ENCODE measurements at places on chromosomes 5 and 9. TPM values are rescaled to one million over a fixed set of nuclear protein-coding genes. Genes with fewer than 3 reads are reported as not detected.
A peak's percentile ranks its signal among the peaks of the same experiment; 100 is the strongest.

Gene ZCCHC9
- total RNA-seq, result 17.7 TPM

DNA sequence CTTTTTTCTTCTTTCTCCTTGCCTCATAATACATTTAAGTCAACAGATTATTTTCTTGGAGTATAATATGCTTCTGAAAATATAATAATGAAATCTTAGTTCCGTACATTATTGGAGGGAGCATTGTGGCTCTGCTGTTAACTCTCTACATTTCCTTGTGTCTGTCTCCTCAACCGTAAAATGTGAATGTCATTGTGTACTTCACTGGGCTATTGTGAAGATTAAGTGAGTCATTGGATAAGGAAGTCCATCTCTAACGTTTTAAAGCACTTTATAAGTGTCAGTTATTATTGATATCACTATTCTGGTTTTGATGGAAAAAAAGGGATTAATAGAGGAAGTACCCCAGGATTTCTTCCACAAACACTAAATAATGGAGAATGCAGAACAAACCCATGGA lies 304.5 kb upstream of the RFX3 start:
- ATAC-seq, result no peak

DNA sequence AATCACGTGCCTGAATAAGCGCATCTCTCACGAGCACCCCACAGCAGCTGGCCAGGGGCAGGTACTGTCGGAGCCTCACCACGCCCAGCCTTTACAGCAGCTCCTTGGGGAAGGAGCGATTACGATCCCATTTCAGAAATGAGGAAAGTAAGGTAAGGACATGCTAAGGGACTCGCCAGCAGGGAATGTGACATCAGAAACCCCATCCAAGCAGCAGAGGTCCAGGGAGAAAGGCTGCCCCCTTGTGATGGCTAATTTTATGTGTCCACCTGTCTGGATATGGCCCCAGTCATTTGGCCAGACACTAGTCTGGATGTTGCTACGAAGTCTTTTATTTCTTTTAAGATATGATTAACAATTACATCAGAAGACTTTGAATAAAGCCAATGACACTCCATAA lies 77.3 kb downstream of the UBE2QL1 start:
- ATAC-seq, result peak; percentile 20

GRCh38 chr9:125649315-125649714 lies 57.7 kb downstream of the MAPKAP1 start:
- ATAC-seq, result peak; percentile 74

GRCh38 chr9:100662122-100662521 lies 84.2 kb downstream of the CAVIN4 start:
- peak; percentile 100 for ATAC-seq

DNA sequence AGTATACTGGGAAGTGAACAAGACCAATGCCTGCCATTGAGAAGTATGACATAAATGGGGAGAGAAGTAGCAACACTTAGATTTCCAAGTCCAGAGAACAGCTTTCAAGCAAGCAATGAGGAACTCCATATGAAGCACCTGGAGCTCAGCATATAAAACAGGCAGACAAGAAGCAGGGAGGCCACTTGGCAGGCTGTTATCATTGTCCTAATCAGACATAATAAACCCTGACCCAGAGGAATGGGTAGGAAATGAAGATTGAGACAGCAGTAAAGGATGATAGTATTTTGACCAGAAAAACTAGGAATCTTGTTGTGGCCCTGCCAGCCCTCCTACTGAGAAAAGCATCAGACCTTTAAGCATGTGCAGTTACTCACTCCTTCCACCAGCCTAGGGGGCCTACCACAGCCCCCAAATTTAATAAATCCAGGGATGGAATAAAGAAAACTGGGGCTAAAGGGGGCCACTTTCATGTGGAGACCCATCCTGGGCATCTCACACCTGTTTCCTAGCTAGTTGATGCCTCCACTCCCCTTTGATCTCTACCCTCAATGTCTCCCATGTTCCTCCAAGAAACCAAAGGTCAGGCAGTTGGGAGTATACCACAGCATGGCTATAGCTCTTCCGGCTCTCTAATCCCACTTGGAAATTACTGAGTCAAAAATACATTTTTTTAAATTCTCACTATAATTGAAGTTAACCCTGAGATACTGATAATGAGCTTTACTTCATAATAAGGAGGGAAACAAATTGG lies 135.1 kb downstream of the SIL1 start:
- no peak for ATAC-seq

DNA sequence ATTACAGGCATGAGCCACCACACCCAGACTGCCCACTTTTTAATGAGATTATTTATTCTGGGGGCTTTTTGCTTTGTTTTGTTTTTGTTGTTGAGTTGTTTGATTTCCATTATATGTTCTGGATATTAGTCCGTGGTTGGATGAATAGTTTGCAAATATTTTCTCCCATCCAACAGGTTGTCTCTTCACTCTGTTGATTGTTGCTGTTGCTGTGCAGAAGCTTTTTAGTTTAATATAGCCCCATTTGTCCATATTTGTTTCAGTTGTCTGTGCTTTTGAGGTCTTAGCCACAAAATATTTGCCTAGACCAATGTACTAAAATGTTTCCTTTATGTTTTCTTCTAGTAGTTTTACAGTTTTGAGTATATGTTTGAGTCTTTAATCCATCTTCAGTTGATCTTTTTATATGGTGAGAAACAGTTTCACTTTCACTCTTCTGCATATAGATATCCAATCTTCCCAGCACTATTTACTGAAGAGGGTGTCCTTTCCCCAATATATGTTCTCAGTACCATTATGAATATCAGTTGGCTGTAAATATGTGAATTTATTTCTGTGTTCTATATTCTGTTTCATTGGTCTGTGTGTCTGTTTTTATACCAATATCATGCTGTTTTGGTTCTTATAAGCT lies 30.2 kb upstream of the TBCA start:
- no peak for ATAC-seq

GRCh38 chr5:160743027-160743426 lies 109.0 kb downstream of the ATP10B start:
- ATAC-seq, result peak; percentile 6

DNA sequence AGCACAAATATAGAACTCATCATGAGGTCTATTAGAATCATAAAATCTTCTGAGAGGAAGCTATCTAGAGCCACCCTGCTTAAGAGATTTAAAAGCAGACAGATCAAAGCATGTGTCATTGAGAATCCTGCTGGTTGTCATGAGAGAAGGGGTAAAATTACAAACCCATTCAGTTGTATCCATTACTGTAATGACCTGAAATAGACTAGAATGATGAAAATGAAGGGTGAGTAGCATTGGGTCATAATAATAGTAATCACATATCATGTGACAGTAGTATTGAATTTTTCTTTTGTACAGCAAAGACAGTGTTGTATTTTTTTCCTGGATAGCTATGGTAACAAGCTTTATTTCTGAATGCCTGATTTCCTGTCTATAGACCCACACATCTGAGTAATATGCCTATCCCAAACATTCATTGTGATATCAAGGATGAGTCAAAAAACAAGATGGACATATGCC lies 149.0 kb downstream of the PDE4D start:
- no peak for ATAC-seq

GRCh38 chr5:141872496-141873356 lies 5.5 kb downstream of the PCDH1 start:
- no peak for ATAC-seq

DNA sequence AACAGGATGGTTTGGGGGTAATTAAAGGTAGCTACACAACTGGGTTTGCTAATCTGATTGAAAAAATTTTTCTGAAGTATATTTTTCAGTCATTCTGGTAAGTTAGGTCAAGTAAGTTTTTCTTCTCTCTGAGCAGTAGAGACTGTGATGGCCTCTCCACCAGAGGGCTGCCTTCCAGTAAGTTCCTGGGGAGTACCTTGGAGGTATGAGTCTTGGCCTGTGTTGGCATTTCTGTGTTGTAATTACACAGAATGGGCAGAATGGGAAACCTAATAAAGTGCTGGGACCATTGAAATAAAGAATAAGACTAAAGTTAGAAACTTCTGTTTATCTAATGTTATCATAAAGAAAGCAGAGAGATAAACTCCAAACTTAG lies 430.8 kb downstream of the ARHGEF28 start:
- peak; percentile 37 for ATAC-seq

DNA sequence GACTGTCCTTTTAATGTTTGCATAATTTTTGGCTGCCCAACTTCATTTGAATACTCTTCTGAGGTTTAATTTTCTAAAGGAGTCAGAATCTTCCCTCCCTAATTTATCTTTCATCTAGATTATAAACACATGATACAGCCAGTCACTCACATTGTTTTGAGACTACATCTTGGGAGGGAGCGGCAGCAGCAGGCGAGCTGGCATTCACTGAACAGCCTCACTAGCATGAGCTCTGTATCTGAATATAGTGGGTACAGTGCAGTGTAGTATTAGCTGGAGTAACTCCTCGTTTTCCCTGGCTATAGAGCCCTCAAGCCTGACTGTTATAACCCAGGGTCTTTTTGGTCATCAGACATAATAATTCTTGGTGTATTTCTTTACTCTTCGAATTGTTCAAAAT lies 969.2 kb upstream of the COX7C start:
- ATAC-seq, result no peak

DNA sequence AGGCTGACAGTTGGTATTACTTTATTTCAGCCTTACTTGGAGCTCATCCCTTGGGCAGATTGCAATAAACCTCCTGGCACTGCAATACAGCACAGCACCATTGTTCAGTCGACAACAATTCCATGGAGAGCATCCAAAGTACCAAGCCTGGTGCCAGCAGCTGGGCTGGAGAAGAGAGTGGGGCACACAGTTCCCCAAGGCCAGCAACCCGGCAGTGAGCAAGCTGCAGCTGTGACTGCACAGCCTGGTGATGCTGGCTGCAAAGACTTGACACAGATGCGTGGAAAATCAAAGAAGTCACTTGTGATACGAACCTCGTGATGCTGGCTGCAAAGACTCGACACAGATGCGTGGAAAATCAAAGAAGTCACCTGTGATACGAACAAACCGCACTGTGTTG lies 125.4 kb downstream of the ATPSCKMT start:
- ATAC-seq, result no peak

DNA sequence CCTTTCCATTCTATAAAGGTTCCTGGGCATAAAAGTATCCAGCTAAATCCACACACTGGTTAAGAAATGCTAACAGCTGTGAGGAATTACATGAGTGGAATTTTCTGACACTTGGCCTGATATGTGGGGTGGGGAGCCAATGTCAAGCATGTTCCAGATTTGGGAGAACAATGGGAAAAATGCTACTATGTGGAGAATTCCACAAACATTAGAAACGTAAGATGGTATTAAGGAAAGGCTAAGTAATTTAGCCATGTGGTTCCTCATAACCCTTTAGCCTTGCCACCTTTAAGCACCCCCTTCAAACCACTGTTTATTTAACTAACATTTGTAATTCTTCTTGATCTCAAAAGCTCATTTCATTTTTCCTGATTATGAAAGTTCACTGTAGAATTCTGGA lies 149.2 kb downstream of the GNA14 start:
- ATAC-seq, result no peak

Measured in motor neuron (in vitro differentiated cells).